ENCODE measurements at places on chromosomes 2 and 18. TPM values are rescaled to one million over a fixed set of nuclear protein-coding genes. Genes with fewer than 3 reads are reported as not detected.

DNA sequence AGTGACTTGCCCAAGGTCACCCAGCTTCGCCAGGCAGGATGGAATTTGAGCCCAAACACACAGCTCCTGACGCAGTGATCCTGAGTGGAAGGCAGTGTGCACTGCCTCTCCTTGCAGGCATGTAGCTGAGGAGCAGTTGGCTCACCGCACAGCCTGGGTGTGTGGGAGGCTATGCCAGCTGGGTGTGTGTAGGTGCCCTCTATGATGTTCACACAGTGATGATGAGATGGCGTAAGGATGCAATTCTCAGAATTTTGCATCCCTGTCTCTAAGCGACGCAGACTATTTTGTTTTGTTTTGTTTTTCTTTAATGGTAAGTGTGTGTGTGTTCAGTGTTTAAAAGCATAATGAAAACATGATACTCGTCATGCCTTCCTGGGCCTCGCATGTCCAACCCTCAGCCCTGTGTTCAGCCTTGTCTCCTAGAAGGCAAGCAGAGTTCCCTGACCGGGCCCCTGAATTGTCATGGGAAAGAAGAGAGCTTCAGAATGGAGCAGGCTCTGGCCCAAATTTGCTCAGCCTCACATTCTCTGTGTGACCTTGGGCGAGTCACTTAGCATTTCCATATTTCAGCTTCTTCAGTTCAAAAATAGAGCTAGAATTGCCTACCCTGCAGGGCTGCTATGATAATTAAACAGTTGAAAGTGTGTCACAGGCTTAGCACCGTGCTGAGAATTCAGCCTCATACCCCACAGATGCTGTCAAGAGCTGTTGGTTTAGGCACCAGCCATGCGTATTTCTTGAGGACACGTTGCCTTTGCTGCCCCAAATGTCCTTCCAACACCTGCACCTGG, 603.6 kb upstream of the RAB6C start:
- DNase-seq, result no peak

- no peak for DNase-seq
These were observed 51.9 kb upstream of the NAB1 start for GRCh38 chr2:190596993-190597392.

- DNase-seq, result no peak
These were observed 128.7 kb downstream of the CTIF start for GRCh38 chr18:48667276-48668254.

DNA sequence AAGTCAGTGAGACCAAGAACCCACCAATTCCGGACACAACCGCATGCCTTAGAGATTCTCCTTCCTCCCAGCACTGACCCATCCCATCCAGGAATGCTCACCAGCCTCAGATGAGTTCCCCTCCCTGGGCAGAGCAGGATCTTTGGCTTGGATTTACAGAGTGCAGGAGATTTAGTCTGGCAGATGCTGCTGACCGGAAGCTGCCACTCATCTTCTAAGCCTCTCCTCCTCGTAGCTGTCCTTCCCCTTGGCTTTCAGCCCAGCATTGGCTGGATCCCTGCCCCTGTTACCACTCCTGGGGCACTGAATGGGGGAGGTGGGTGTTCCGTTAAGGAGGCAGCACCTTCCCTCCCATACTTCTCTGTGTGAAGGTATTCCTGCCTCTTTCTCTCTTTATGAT, 53.2 kb downstream of the VWA3B start:
- DNase-seq, result no peak

- no peak for DNase-seq
These were observed 649.1 kb downstream of the NYAP2 start for GRCh38 chr2:226048611-226049010.

Gene ANKRD62
- total RNA-seq, result not detected

DNA sequence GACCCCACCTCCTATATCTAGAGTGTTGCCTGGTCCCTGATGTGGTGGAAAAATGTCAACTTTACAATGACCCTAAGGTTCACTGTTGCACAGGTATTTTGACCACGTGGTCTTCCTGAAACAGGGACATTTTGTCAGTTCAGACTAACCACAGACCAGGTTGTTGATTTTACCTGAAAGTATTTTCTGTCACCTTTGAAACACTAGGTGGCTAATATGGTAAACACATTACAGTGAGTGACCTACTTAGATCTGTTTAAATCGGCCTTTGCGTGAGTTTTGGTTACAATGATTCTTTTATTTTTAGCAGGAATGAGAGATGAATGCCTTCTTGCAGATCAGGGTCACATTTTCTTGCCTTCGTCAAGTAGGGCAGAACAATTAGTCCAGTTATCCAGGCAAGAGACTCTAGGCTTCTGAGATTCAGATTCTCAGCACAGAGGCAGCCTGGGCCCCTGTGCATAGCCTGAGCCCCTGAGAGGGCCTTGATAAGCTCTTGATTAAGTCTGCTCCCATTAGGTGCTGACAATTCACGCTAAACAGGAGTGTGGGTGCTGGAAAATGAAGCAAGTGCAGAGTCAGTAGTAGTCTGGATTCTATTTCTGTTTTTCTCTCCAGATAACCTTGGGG, 226.2 kb downstream of the KCNS3 start:
- DNase-seq, result no peak

Gene GAL3ST2
- not detected for total RNA-seq

Gene ZAP70
- total RNA-seq, result 474 TPM

GRCh38 chr2:142944721-142945120, 67.3 kb downstream of the KYNU start:
- DNase-seq, result no peak

DNA sequence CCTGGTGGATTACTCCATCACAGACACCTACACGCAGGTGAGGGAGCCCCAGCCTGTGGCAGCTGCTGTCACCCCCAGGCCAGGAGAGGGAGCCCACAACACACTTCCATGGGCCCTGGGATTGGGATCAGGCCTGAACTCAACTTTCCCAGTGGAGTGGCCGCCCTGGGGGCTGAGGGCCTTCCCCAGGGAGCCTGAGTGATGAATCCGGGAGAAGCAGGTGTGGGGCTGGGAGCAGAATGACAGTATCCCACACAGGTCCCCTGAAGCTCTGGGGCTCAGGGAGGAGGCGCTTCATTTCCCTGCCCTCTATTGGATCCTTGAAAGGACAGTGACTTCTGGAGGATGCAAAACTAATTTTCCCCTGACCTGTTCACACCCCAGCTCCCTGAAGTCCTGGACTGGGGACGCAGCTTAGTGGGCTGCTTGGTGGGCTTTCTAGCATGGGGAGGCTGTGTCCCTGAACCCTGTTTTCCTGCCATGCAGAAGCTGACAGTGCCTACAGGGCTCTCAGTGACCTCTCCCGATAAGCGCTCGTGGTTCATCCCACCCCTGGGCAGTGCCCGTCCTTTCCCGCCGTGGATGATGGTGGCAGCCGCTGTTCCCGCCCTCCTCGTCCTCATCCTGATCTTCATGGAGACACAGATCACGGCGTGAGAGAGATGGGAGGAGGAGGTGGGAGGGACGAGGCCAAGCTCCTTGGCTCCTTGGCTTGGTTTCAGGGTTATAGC, 11.0 kb downstream of the SLC4A3 start:
- DNase-seq, result no peak

Gene ZC3H15
- total RNA-seq, result 83.6 TPM

GRCh38 chr2:62222674-62223073, 26.8 kb downstream of the B3GNT2 start:
- DNase-seq, result no peak

Gene CFAP221
- not detected for total RNA-seq

- DNase-seq, result no peak
These were observed 175.6 kb downstream of the PRKCE start for GRCh38 chr2:45826884-45827635.

Gene NBAS
- total RNA-seq, result 33.0 TPM

DNA sequence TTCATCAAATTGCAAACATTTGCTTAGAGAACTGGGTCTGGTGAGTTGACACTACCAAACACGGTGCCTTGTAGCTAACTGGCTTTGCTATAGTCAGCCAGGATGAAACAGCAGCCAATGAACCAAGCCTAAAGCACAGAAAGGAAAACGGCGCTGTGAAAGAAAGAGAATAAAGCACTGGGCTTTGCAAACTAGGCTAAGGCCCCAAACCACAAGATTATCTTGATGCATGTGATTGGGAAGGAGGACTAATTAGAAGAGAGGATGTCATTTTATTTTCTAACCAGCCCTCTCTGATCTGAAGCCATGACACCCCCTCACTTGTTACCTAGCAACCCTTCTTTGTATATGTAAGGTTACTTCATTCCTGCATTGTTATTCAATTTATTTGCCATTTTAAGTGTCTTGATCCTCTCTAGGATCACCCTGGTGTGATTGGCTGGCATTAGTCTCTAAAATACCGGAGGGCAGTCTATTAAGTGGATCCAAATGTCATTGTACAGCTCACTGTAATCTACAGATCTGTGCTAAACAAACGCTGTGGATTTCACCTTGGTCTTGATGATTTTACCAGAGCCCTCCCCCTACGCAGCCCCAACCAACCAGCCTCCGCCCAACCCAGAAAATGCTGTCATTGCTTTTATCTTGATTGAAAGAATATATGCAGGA, 395.4 kb upstream of the ACVR2A start:
- DNase-seq, result peak; percentile 12

- DNase-seq, result no peak
These were observed 7.8 kb downstream of the DOK6 start for GRCh38 chr18:69408522-69408921.

Gene ATP8B1
- 0.35 TPM for total RNA-seq

GRCh38 chr2:234880551-234881211, 71.1 kb upstream of the SH3BP4 start:
- no peak for DNase-seq

Gene GKN2
- total RNA-seq, result not detected

DNA sequence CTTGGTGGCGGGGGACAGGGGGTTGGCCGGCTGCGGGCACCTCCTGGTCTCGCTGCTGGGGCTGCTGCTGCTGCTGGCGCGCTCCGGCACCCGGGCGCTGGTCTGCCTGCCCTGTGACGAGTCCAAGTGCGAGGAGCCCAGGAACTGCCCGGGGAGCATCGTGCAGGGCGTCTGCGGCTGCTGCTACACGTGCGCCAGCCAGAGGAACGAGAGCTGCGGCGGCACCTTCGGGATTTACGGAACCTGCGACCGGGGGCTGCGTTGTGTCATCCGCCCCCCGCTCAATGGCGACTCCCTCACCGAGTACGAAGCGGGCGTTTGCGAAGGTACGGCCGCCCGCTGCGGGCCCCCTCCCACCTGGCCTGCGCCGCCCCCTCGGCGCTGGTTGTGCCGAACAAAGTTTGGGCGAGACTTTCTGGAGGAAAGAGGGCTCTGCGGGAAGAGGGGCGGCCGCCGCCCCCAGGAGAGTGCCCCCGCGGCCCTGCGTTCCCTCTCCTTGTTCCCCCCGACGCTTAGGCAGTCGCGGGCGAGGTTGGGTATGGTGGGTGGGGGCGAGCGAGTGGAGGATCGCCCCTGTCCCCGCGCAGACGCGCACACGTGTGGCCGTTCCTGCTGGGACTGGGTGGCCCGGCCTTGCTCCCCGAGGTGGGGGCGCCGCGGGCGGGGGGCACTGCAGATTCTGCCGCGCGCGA, 866 bp downstream of the CRIM1 start:
- DNase-seq, result no peak

Data from T-cell (primary cell).